ENCODE measurements at places on chromosomes 4 and X. TPM values are rescaled to one million over a fixed set of nuclear protein-coding genes. Genes with fewer than 3 reads are reported as not detected.

DNA sequence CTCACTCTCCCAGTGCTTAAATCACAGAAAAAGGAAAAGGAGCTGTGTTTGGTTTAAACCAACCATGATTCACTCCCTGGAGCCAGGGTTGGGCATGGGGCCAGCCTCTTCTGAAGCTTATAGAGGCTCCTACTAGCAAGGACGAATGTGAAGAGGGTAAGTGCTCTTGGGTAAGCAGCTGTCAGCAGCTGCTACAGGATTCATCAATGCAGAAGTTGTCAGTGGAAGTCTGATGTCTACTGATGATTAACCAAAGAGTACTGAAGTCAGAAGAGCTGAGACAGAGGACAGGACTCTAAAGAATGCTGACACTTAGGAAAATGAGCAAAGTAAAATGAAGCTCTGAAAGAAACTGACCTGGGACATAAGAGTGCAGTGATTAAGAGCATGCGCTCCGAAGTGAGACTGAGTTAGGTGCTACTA, 32.7 kb upstream of the JADE1 start:
- peak; percentile 98 for DNase-seq

PCDH18 gene
- total RNA-seq: 1.2 TPM

DNA sequence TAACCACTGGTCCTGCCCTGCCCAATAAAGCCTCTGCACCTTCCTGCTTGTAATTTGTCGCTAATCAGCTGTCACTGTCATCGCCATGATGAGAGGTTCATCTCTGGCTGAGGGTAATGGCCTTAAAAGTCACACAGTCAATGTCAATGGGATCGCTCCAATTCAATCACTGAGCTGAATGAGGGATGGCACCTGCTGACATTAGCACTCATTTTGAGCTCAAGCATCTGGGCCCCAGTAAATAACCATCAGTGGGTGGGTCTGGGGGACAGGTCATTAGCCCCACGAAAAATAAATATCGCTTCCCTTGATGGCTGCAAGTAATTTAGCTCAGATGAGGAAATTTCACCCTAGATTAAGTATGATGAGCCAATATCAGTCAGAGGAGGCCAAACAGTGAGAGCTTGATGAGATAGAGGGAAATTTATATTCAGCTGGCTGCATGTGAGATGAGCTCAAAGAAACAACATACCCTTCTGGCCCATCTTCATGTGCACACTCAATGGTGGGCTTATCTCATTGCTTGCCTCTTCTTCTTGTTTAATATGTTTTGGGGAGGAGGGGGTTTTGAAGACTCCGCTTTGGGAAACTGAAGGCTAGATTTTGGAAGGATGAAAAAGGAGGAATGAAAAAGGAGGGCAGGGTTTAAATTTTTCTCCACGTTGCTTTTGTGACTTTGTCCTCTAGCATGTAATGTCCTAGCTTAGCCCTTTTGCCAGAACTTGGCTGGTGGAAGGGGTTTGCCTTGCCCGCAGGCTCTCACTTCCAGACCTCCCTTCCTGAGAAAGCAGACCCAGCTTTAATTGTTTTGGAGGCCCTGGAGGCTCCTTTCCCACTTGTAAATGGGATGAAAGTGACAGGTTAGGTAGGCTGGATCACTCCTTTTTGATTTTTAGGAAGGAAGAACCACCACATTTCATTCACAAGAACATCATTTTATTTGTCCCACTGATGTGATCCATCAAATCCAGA, 84.8 kb upstream of the PAQR3 start:
- no peak for DNase-seq

ARHGAP36 gene
- not detected for total RNA-seq

MCF2 gene
- total RNA-seq: not detected

SYN1 gene
- 1.9 TPM for total RNA-seq

- DNase-seq: peak; percentile 10
These were observed 201.1 kb downstream of the STPG2 start for GRCh38 chr4:97942137-97942536.

DNA sequence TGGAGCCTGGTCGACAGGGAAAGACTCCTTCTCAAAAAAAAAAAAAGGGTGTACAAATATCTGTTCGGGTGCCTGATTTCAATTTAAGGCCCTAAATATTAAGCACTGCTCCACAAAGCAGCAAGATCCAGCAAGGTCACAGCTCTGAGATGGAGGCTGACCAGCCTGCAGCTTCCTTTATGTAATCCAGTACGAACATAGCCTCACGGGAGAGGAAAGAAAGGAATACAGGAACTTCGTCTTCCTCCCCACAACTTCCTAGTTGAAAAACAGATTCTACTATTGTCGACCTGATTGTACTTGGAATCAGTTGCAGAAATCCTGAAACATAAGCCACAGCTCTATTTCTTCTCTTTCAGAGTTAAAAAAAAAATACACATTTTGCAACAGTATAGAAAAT, 53.5 kb upstream of the TBC1D9 start:
- DNase-seq: no peak

- no peak for DNase-seq
These were observed 13.6 kb upstream of the APBB2 start for GRCh38 chr4:41227902-41228301.

- DNase-seq: no peak
These were observed at the start of gene DGKQ for GRCh38 chr4:973431-974397. TSS of gene DGKQ (minus strand) at chr4:973569. CDS start at chr4:973482, 87 bp downstream.

ADH7 gene
- total RNA-seq: not detected

LNX1 gene
- 6.9 TPM for total RNA-seq

DNA sequence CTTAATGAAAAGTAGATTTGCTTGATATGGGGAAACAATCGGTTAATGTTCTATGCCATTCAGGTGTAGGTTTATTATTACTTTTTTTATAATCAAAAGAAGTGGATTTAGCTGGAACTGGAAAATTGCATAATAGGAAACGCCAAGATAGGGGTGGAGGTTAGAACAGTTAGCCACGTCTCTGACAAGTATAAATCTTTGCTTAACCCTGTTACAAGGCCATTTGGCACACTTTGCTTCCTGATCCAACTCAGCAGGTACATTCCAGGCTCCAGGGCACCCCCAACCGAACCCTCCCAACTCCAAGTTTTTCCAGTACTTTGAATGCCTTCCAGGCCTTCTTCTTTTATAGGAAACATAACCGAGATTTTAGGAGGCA, 50.6 kb upstream of the ACSL4 start:
- no peak for DNase-seq

DNA sequence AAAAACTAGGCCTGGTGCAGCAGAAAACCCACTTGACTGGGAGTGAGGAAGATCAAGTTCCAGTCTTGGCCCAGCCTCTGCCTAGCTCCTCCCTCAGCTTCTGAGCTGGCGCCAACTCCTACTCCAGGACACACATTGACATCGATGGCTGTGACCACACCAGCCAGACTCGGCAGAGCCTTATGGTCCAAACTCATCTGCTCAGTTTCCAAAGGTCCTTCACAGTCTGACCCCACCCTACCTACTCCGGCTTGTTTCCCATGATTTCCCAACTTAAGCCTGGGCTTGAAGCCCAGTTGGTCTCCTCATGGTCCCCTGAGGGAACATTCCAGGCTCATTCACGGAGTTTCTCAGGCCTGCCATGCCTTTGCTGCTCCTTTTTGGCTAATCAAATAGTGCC, 10.1 kb downstream of the ELF4 start:
- DNase-seq: no peak

DNA sequence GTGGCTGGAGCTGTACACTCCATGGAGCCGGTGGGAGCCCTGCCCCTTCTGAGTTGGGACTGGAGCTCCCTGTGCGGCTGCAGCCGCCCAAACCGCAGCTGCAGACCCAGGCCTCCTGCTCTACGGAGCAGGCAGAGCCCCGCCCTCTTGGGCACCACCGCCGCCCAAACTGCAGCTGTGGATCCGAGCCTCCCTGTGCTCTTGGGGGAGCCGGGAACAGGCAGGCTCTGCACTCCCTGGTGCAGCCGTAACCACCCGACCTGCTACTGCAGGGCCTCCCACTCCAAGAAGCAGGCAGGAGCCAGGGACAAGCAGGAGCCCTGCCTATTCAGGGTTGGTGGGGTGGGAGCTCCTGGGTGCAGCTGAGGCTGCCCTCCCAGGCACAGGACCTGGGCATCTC, 237.5 kb upstream of the ATP6AP2 start:
- no peak for DNase-seq

GLOD5 gene
- total RNA-seq: not detected

NAT8L gene
- 9.0 TPM for total RNA-seq

- DNase-seq: no peak
These were observed 95.6 kb downstream of the AFAP1 start for GRCh38 chr4:7843831-7844593.

PAGE1 gene
- total RNA-seq: not detected

ANKRD50 gene
- 14.8 TPM for total RNA-seq

DNA sequence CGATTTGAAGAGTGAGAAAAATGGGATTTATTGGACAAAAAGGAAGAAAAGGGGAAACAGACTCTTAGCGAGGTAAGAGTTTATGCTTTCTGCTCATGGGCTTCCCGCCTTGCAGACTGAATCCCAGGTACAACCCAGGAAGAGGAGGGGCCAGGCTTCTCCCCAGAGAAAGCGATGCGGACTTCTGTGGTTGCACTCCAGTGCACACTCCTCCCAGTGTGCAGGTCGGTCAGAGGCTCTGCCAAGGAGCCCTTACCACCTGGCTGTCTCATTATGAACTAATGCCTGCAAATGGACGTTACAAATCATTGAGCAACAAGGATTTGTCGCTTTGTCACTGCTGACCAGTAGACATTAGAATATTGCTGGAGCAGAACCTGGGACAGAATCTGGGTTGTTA, 39.9 kb upstream of the GLRA2 start:
- peak; percentile 25 for DNase-seq

- DNase-seq: no peak
These were observed 13.0 kb downstream of the TMEM164 start for GRCh38 chrX:110015915-110016314.

RHOH gene
- not detected for total RNA-seq

DNA sequence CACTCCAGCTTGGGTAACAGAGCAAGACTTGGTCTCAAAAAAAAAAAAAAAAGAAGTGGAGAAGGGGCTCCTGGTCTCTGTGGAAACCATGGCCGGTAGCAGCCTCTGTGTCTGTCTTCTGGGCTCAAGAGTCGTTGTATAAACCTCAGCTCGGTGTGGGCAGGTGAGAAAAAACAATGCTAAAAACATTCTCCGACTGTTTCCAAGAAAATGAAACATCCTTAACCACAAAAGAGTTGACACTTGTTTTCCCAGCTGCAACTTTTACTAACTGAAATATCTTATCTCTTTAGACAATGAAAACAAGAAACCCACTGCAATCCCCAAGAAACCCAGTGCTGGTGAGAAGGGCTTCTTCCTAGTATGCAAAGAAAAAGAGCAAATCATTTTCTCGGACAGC, 26.2 kb downstream of the CD99 start:
- no peak for DNase-seq

HTRA3 gene
- 4.7 TPM for total RNA-seq

- no peak for DNase-seq
These were observed 261.8 kb upstream of the ARX start for GRCh38 chrX:25277574-25277973.

DNA sequence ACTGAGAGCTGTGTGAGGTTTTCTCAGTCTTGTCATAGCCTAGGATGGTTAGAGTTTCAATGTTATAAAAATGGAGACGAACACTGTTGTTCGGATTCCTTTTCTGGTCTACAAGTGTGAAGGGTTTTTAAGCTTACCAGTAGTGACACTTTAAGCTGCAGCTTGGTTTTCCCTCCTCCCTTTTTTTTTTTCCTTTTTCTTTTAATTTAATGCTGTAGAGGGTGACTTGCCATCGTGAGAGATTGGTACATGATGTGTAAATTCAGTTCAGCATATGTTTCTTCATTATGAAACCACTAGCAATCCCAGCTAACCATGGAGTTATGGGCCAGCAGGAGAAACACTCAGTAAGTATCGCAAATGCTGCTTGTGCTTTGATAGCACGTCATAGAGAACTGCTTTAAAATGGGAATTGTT, 165.0 kb downstream of the RAPGEF2 start:
- DNase-seq: no peak

- DNase-seq: no peak
These were observed 430.2 kb upstream of the ZFP42 start for GRCh38 chr4:187565416-187565815.

GRCh38 chr4:108519911-108520601, 100.3 kb upstream of the RPL34 start:
- DNase-seq: no peak

GRCh38 chrX:10697616-10698317, 77.4 kb upstream of the MID1 start:
- DNase-seq: no peak

DNA sequence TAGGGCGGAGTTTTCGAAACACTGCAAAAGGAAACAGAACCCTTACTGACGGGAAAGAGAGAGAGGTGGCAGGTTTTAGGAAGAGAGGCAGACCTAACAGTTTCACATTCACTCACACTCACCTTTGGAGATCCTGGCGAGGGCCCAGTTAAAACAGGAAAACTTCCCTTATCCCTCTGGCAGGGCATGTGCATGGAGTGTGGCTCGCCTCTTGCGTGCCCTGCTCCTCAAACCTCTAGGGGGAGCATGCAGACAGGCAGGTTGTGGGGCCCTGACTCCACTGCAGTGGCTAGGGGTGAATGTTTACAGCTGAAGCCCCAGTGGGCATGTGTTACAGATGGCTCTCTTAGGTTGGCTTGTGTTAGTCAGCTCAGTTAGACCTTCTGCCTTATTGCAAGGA, 451.5 kb downstream of the UBE2NL start:
- no peak for DNase-seq

- DNase-seq: no peak
These were observed 66.8 kb downstream of the HHIP start for GRCh38 chr4:144712775-144713174.

ALPK1 gene
- total RNA-seq: 12.5 TPM

DNA sequence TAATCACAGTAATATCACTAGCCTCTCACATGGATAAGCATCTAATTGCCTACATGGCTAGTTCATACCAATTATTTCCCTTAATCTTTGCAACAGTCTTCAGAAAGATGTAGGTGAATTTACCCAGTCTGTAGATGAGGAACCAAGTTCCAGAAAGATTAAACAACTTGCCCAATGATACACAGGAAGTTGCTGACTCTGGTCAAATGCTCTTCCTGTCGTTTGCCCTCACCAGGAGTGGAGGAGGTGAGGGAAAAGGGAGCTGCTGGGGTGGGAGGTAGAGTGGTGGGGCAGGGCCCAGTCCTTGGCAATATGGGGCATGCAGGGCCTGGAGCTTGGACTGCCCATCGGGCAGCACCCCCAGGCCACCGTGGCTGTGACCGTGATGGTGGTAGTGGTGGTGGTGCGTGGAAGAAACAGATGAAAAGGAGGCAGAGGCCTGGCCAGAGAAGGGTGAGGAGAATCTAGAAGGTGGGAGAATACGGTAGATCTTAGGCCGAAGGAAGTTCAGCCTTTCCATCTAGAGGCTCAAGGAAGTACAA, 2.3 kb upstream of the KDM5C start:
- no peak for DNase-seq

GRCh38 chrX:20968996-20969395, 405.2 kb upstream of the CNKSR2 start:
- DNase-seq: no peak

USP17L19 gene
- total RNA-seq: not detected

- no peak for DNase-seq
These were observed 155.8 kb downstream of the ANTXR2 start for GRCh38 chr4:79917246-79917645.

SSX4 gene
- total RNA-seq: not detected

Data from kidney epithelial cell (primary cell).